Astrocyte (in vitro differentiated cells and primary cell): ENCODE measurements at places on chromosomes 5 and 9.

GRCh38 chr5:29296548-29296947 lies 1896.9 kb upstream of the CDH6 start:
- DNase-seq, result no peak

GRCh38 chr5:66324357-66324756 lies 180.3 kb downstream of the SREK1 start:
- DNase-seq, result no peak

- peak; percentile 21 for DNase-seq
These were observed 11.5 kb upstream of the C5orf58 start for GRCh38 chr5:170221327-170221741.

DNA sequence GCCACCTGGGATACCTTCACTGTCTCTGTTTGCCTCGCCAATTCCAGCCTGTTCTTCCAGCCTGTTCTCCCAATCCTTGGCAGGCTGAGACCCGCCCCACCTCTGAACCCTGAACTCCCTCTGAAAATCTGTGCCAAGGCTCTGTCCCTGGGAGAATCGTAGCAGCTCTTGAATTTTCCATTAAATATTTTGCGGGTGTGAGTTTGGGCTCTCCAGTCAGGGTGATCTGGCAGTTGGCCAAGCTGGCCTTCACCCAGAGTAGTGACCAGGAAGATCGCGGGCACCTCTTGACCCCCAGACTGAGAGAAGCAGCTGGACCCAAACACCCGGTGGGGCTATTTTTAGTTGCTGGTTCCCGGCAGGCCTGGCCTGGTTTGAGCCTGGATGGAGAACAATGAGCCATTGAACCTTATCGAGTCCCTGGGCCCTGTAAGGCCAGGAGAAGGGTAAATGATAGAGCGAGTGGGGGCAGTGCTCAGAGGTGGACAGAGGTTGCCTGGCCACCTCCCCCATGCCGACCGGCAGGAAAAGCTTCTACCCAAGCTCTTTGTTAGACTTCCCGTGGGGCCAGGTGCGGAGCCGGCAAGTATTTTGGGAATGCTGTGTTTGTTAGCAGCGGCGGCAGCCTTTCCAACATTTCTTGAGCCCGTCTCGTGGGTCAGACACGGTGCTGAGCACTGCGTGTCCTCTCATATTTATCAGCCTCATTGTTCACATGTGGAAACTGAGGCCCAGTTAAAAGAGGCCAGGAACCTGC lies 146.2 kb downstream of the RGS3 start:
- DNase-seq, result no peak

GRCh38 chr9:98218562-98219363 lies 26.3 kb upstream of the CORO2A start:
- peak; percentile 48 for DNase-seq

GRCh38 chr5:139690803-139691629 lies 42.9 kb downstream of the CXXC5 start:
- DNase-seq, result no peak

GRCh38 chr9:93120846-93121315 lies 13.2 kb downstream of the NINJ1 start:
- DNase-seq, result no peak

- DNase-seq, result peak; percentile 100
These were observed 9.2 kb upstream of the TAF1L start for GRCh38 chr9:32644698-32645097.

DNA sequence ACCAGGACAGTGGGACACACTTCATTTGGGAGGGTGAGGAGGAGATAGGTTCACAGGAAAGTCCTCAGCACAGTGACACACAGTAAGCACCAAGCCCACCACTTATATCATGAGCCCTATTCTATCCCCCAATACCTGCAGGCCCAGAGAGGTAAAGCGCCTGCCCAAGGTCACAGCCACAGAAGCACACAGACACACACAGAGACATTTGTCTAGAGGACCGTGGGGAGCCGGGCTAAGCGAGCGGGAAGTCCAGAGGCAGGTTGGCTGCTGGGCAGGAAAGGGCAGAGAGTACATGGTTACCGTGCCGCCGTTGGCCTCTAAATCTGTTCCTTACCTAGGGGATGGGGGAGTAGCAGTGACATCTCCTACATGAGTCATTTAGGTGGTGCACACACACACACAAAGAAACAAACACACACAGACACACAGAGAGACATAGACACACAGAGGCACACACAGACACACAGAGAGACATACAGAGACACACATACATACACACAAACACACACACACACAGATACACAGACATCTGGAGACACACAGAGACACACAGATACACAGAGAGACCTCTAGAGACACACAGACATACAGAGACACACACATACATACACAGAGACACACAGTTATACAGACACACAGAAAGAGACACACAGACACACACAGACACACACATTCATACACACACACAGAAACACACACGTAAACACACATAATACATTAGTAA lies 15.9 kb upstream of the DUSP1 start:
- DNase-seq, result no peak

- no peak for DNase-seq
These were observed 15.5 kb downstream of the ACTL7A start for GRCh38 chr9:108877524-108877923.

GRCh38 chr5:154962494-154962893 lies 21.6 kb downstream of the MRPL22 start:
- peak; percentile 28 for DNase-seq

GRCh38 chr9:129496473-129497004 lies 124.4 kb downstream of the C9orf50 start:
- DNase-seq, result peak; percentile 91

DNA sequence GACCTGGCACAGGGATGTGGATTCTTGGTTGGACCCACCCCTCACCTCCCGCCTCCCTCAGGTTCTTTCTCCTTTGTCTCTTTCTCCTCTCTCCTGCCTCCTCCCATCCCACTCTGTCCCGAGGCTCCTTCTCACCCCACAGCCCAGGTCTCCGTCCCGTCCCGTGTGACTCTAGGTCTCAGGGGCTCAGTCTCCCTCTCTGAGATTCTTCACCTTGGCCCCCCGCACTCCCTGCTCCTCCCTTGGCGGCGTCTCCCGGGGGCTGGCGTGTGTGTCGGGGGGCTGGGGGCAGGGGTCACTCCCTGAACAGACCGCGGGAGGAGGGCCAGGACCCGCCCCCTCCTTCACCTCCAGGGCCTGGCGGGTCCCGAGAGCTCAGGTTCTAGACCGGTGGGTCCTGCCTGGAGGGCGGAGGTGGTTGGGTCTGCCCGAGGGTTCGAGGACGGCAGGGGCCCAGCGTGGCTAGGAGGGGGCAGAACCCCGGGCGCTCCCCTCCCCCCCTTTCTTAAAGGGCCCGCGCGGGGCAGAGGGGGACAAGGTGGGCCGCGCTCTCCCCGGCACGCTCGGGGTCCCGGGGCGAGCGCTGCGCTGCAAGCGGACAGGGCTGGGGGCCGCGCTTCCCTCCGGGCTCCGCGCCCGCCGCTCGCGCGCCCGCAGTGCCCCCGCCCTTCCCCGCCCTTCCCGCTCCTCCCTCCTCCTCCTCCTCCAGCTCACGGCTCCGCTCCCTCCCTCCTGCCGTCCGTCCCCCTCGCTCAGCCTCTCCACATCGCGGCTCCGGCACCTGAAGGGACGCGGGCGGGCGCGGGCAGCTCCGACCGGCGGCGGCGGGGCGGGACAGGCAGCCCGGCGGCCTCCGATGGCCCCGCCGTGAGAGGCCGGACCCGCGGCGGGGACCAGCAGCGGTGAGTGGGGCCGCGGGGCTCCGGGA lies at the start of gene PSD2:
Gene PSD2, plus strand, starts transcription at position 735 of the 928 bp plus-strand sequence. CDS start 13,633 bp downstream, outside the sequence.
- no peak for DNase-seq

- peak; percentile 82 for DNase-seq
These were observed 129.7 kb upstream of the PDE4D start for GRCh38 chr5:60023255-60023654.

- DNase-seq, result no peak
These were observed 248.8 kb downstream of the CAAP1 start for GRCh38 chr9:26643826-26644225.

- DNase-seq, result no peak
These were observed 779.3 kb upstream of the ACO1 start for GRCh38 chr9:31605164-31605563.

DNA sequence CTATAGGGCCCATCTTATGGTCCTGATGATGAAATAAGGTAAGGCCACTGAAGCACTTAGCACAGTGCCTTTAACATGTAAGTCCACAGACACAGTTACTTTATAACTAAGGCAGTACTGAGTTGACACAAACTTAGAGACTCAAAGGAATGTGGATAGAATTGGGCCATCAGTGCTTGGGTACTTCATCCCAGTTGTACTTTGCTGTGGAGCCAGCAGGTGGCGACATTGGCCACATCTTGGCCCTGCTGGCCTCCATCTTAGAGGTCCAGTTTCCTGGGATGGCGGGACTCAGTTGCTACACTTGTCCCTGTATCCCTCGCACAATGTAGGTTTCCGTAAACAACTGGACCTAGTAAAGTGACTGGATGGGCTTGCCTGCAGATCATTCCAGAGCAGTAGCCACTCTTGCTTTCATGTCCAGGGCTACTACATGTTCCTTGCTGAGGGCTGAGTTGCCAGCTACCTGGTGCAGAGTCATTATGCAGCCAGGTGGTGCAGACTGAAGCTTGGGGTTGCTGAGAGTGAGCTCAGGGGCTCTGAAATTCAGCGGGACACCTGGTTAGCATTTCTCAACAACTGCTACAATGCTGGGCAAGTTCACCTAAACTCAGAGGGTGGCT lies 10.6 kb downstream of the MTAP start:
- DNase-seq, result peak; percentile 63

GRCh38 chr9:22469928-22470544 lies 23.4 kb downstream of the DMRTA1 start:
- peak; percentile 10 for DNase-seq

GRCh38 chr5:2721385-2722138 lies 29.9 kb downstream of the IRX2 start:
- peak; percentile 60 for DNase-seq

GRCh38 chr5:121350181-121350930 lies 501.3 kb upstream of the FTMT start:
- DNase-seq, result peak; percentile 51

DNA sequence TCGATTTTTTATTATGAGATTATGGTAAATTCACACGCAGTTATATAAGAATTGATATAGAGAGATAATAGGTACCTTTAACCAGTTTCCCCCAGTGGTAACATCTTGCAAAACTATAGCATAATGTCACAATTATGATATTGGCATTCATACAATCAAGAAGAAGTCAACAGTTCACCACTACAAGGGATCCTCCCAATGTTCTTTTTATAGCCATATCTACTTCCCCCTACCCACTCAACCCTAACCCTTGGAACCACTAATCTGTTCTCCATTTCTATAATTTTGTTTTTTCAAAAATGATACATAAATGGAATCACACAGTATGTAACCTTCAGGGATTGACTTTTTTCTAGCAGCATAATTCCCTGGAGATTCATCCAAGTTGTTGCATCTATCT lies 9.8 kb downstream of the ACTL7B start:
- no peak for DNase-seq

- DNase-seq, result no peak
These were observed 240.4 kb upstream of the RAI14 start for GRCh38 chr5:34415559-34416198.

GRCh38 chr5:140344683-140345423 lies 1.6 kb downstream of the HBEGF start:
- peak; percentile 48 for DNase-seq

DNA sequence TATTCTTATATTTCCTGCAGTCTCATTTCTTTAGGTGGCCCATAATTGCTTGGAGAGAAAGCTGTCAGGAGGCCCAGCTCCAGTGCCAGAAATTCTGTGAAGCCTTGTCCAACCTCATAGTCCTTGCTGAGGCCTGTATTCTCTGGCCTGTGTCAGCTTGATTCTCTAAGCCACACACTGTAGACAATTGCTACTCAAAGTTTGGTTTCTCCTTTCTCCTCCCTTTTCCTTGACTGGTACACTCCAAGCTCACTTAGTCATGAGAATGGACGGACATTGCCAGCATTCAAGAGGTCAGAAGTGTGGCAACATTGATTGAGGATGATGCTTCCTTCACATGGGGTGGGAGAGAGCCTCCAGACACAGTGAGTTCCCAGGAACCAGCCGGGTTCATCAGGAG lies 71.3 kb upstream of the CXCL14 start:
- no peak for DNase-seq

GRCh38 chr5:173901705-173902104 lies 13.6 kb downstream of the CPEB4 start:
- DNase-seq, result no peak

GRCh38 chr9:136372561-136373299 lies 739 bp downstream of the CARD9 start:
- DNase-seq, result peak; percentile 54

GRCh38 chr5:133967698-133968203 lies 674 bp downstream of the C5orf15 start:
- no peak for DNase-seq

DNA sequence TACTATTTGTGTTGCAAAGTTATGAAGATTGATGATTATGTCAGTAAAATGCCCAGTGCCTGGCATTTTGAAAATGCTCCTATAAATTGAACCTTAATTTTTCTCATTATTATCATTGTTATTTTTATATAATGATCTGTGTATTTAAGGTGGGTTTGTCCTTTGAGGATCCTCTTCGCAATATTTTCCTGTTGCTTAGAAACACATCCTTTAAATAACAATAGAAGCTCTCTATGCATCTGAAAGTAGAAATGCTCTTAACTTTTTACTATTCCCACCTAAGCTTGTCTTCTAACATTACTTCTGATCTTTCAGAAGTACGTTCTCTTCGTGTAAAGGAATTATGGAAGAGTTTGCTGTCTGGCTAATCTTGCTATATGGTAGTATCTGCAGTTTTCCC lies 214.7 kb upstream of the TLX3 start:
- no peak for DNase-seq

DNA sequence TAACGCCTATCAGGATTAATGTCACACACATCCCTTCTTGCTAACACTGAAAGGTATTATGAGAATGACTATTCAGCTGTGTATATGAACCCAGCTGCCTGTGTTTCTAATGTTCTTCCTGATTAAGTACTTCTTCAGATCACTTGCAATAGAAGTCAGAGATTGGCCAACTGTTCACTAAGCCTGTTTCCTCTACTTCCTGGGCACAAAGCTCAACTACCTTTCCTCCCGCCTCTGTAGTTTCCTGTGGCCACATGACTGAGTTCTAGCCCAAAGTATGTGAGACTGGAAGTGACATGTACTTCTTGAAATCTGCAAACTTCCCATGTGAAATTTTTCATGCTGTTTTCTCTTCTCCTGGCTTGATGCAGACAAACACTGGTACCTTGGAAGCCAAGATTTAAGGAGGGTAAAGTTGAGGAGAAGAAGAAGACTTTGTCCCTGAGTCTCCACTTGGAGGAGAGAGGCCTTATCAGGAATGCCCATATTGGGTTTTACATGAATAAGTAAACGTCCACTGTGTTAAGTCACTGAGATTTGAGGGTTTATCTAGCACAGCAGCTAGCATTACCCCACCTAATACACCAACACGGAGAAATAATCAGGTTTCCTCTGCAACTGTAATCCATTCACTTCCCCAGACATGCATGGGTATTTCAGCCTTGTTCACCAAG lies 58.6 kb downstream of the SLIT3 start:
- no peak for DNase-seq

DNA sequence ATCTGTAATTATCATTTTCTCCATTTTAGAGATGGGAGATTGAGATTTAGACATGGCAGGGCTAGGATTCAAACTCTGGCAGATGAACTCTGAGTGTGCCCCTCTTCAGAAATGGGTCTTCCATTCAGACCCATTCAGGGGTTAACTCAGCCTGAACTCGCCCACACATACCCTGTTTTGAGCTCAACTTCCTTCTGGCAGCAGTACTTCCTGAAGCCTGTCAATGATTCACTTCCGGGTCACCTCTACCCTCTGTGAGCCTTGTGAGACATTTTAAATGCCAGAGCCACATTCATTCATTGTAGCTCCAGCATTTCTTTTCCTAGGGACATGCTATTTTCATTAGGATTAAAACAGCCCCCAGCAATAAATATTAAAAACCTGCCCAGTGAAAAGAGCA lies 209.3 kb upstream of the SLC24A2 start:
- DNase-seq, result peak; percentile 13
